Smooth muscle cell of trachea (primary cell): ENCODE measurements at places on chromosomes 3 and 15. TPM values are rescaled to one million over a fixed set of nuclear protein-coding genes. Genes with fewer than 3 reads are reported as not detected.

The ZNF662 gene
- total RNA-seq: 2.3 and 2.8 TPM in 2 replicates

The QTRT2 gene
- total RNA-seq: 10.8 and 15.6 TPM in 2 replicates

The TERC gene
- 254 and 264 TPM in 2 replicates for total RNA-seq

The ABHD6 gene
- 8.6 and 12.1 TPM in 2 replicates for total RNA-seq

The LINGO1 gene
- not detected in 2 replicates for total RNA-seq

The SEMA7A gene
- 15.1 and 21.8 TPM in 2 replicates for total RNA-seq

The AGBL1 gene
- total RNA-seq: not detected in 2 replicates

The CGNL1 gene
- total RNA-seq: 0.17 and 0.29 TPM in 2 replicates

The FOXL2NB gene
- total RNA-seq: not detected in 2 replicates

The PLCH1 gene
- under 0.01 and 0.17 TPM in 2 replicates for total RNA-seq

The IL20RB gene
- total RNA-seq: 2.6 and 6.9 TPM in 2 replicates

The ZNF717 gene
- 16.0 and 20.0 TPM in 2 replicates for total RNA-seq

The GHSR gene
- not detected in 2 replicates for total RNA-seq

The RASL12 gene
- total RNA-seq: 86.5 and 108 TPM in 2 replicates

The GATM gene
- 0.17 and 0.44 TPM in 2 replicates for total RNA-seq

The PTPRG gene
- total RNA-seq: 54.1 and 58.2 TPM in 2 replicates

The TMC3 gene
- total RNA-seq: not detected in 2 replicates

The MASP1 gene
- total RNA-seq: 33.2 and 178 TPM in 2 replicates

The MAP6D1 gene
- 1.9 and 2.3 TPM in 2 replicates for total RNA-seq

The GABRR3 gene
- not detected in 2 replicates for total RNA-seq

The LRRC31 gene
- total RNA-seq: not detected in 2 replicates

The TUSC2 gene
- 11.2 and 20.8 TPM in 2 replicates for total RNA-seq

The FAM3D gene
- not detected in 2 replicates for total RNA-seq

The PRRT3 gene
- 5.4 and 7.1 TPM in 2 replicates for total RNA-seq

The TMEM45A gene
- total RNA-seq: 29.2 and 50.8 TPM in 2 replicates

The DPPA2 gene
- not detected in 2 replicates for total RNA-seq

The EPHB3 gene
- total RNA-seq: 12.4 and 18.0 TPM in 2 replicates

The INKA1 gene
- total RNA-seq: 9.3 and 10.5 TPM in 2 replicates

The ZKSCAN7 gene
- 9.0 and 11.1 TPM in 2 replicates for total RNA-seq

The GPX1 gene
- 250 and 395 TPM in 2 replicates for total RNA-seq

The ZPLD1 gene
- not detected in 2 replicates for total RNA-seq

The ISLR gene
- 92.1 and 202 TPM in 2 replicates for total RNA-seq

The MINAR1 gene
- 0.44 and 0.83 TPM in 2 replicates for total RNA-seq

The HRG gene
- total RNA-seq: not detected in 2 replicates

The GAP43 gene
- total RNA-seq: 0.33 and 1.7 TPM in 2 replicates

The DOCK3 gene
- total RNA-seq: 0.17 and 0.29 TPM in 2 replicates

The TGM4 gene
- total RNA-seq: not detected in 2 replicates

The UBXN7 gene
- total RNA-seq: 20.3 and 24.0 TPM in 2 replicates

The SLC6A11 gene
- total RNA-seq: not detected in 2 replicates

The GOLGA6L7 gene
- total RNA-seq: not detected in 2 replicates

The CLRN1 gene
- not detected in 2 replicates for total RNA-seq

The EXD1 gene
- under 0.01 TPM in 1 of 2 replicates, not detected in the other for total RNA-seq

The PLSCR5 gene
- total RNA-seq: not detected in 2 replicates

The ADCY5 gene
- 0.44 and 0.66 TPM in 2 replicates for total RNA-seq

The LARP6 gene
- total RNA-seq: 69.6 and 110 TPM in 2 replicates

The ADAMTS17 gene
- 0.15 and 0.17 TPM in 2 replicates for total RNA-seq

The SPATA16 gene
- total RNA-seq: not detected in 2 replicates

The FGD5 gene
- total RNA-seq: 1.7 and 1.8 TPM in 2 replicates

The SOX2 gene
- 0.15 TPM in 1 of 2 replicates, not detected in the other for total RNA-seq

The IL16 gene
- total RNA-seq: 2.0 and 6.1 TPM in 2 replicates

The MAPKBP1 gene
- total RNA-seq: 24.3 and 24.9 TPM in 2 replicates

The NOX5 gene
- total RNA-seq: 0.58 and 0.83 TPM in 2 replicates

The TRAT1 gene
- total RNA-seq: not detected in 2 replicates

The AGTR1 gene
- 2.3 and 3.3 TPM in 2 replicates for total RNA-seq
